ENCODE measurements at places on chromosomes 3 and 15.

DNA sequence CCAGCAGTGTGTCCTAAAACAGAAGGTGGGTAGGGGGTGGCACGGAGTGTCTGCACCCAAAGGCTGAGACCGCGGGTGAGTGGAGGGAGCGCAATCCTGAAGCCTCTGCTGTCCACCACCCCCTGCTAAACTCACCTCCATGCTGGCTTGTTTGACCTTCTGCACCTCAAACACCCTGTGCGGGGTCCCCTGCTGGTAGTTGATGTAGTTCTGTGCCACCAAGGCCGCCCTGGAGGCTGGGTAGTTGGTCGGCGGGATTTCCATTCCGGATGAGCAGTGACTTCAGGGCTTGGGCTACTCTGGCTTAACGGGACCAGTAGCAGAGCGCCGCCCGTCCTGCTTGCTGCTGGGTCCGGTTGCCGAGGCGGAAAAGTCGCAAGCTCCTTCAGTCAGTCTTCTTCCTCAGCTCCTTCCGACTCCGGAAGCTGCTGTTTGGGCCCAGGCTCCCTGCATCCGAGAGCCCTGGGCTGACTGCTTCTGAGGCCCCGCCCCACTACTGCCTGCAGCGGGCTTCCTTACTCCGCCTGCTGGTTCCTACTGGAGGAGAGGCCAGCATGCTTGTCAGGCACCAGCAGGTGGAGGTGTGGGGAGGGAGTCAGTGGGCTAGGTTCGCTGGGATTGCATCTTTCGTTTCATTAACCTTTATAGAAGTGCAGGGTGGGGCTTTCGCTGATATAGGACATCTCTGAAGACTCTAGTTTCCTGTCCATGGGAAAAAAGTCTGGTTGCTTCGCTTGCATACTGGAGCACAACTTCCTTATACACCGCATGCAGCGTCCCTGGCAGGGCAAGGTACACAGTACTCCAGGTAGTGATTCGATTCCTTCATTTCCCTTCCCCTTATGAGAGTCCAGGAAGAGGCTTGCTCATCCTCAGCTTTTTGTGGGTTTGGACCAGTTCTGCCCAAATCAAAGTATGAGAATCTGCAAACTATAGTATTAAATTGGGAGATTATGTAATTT is at the start of gene LXN:
Gene LXN, minus strand, starts transcription at position 434 of the 962 bp plus-strand sequence. Its CDS starts 170 bp downstream, at position 264.
- peak; percentile 2 for DNase-seq

DNA sequence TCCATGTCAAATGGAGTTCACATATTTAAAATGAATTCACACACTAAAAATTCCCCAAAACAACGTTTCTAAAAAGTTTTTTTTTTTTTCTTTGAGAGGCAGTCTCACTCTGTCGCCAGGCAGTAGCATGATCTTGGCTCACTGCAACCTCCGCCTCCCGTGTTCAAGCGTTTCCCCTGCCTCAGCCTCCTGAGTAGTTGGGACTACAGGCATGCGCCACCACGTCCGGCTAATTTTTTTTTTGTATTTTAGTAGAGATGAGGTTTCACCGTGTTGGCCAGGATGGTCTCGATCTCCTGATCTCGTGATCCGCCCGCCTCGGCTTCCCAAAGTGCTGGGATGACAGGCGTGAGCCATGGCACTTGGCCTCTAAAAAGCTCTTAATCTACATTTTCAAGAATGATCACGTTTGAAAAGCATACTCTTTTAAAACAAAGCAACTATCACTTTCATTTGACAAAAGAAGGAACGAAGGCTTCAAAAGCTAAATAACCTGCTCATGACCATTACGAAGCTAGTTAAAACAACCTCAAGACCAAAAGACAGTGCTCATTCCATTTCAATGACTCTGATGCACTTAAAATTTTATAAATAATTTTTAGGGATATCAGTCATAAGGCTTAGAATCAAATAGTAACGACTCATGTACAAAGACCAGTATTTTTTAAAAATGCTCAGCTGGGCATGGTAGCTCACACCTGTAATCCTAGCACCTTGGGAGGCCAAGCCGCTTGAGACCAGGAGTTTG is 5.5 kb downstream of the UBE3A start:
- DNase-seq, result no peak

DNA sequence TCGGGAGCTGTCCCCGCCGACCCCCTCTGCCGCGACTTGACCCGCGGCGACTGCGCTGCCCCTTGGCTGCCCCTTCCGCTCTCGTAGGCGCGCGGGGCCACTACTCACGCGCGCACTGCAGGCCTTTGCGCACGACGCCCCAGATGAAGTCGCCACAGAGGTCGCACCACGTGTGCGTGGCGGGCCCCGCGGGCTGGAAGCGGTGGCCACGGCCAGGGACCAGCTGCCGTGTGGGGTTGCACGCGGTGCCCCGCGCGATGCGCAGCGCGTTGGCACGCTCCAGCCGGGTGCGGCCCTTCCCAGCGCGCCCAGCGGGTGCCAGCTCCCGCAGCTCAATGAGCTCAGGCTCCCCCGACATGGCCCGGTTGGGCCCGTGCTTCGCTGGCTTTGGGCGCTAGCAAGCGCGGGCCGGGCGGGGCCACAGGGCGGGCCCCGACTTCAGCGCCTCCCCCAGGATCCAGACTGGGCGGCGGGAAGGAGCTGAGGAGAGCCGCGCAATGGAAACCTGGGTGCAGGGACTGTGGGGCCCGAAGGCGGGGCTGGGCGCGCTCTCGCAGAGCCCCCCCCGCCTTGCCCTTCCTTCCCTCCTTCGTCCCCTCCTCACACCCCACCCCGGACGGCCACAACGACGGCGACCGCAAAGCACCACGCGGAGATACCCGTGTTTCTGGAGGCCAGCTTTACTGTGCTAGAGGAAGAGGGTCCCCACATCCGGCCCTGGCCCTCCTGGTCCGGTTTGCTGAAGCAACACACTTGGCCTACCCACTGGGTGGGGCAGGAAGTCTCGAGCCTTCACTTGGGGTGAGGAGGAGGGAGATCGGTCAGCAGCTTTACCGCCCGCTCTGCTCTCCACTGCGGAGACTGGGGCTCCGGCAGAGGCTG is at the start of gene RASSF1:
Gene RASSF1, minus strand, starts transcription at position 389 of the 882 bp plus-strand sequence. Its CDS starts 31 bp downstream, at position 358.
- no peak for DNase-seq

- no peak for DNase-seq
These were observed 271.6 kb downstream of the UBE2E2 start for GRCh38 chr3:23474580-23475357.

DNA sequence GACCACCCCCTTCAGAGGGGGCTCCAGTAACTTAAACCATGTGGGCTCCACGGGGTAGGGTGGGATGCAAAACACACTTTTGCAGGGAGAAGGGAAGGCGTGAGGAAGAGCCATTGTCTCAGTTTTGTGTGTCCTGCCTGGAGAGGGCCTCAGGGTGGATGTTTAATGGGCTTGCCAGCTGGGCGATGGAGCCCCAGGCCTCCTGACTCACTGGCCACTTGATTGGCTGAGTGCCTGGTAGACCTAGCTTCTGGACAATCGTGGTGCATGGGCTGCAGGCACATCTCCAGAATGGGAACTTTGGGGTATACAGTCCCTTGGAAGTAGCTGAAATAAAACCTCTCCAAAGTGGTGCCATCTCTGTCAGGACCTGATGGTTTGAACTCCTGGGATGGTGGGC is 118.3 kb upstream of the MRPS22 start:
- no peak for DNase-seq

- no peak for DNase-seq
These were observed 36.3 kb upstream of the DCLK3 start for GRCh38 chr3:36800533-36801116.
